ENCODE measurements at places on chromosomes 2 and 18. TPM values are rescaled to one million over a fixed set of nuclear protein-coding genes. Genes with fewer than 3 reads are reported as not detected.

GRCh38 chr2:226755631-226756030 lies 44.0 kb downstream of the IRS1 start:
- no peak for DNase-seq

- no peak for DNase-seq
Observed at GRCh38 chr2:55771612-55772011, 78.0 kb upstream of the PNPT1 start.

DNA sequence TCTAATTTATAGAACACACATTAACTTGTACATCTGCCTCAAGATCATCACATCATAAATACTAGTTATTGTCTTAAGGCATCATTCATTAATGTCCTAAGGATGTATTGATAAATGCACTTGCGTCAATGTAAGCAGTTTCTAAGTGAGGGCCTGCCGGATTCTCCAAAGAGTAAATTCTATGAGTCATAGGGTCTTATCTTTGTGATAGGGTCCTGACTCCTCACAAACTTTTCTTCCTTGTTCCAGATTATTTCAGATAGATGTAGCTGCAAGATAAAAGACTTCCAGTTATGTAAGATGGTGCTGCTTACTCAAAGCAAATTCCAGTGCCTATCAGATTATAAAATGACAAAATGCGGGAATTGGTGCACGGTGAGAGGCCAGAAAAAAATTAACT lies 315.0 kb upstream of the SLC39A10 start:
- DNase-seq, result no peak

DNA sequence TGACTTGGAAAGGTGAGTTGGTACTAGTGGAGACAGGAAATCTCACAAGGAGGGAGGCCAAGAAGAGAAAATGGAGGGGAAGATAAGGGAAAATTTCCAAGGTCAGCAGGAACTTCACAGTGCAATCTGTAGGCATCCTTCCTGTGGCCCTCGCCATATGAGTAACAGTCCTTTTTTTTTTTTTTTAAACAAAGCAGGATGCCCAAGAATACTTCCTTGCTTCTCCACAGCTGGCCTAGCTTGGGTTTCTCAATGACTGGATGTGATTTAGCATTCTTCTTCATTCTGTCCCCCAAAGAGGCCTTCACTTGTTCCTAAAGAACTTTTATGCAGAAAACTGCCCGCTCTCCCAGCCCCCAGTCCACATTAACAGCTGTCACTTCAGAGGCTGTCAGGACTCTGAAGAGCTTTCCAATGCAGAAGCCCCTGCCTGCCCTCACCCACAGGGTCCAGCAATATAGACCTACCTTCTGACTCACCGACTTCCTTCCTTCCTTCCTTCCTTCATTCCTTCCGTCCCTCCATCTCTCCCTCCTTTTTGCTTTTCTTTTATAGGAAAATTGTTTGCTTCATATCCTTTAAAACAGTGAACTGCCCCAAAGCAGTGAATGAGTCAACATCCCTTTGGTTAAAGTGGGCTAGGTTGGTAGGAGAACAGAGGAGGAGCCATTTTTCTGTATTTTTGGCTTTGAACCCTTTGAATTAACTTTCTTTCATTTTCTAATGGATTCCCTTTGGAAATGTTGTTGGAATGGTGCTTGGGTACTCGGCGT lies 172.0 kb downstream of the MGAT5 start:
- DNase-seq, result no peak

- no peak for DNase-seq
Observed at GRCh38 chr2:11667194-11667593, 2.8 kb downstream of the NTSR2 start.

GRCh38 chr2:43259512-43259911 lies 33.1 kb upstream of the ZFP36L2 start:
- DNase-seq, result no peak

DNA sequence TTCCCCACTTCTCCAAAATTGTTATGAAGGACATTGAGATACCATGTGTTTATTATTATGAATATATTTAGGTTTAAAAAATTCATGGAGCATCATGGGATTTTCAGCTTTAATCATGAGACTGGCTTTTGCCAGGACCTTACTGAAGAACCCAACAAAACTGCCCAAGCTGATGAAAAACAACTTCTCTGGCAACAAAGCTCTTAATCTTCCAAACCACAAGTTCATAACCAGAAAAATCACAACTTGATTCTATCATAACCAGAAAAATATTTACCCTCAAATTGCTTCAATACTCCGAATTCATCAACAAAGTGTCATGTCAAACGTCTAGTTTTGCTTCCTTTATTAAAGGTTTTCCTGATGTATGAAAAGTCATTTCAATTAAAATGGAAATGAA lies 971.8 kb upstream of the ACVR2A start:
- no peak for DNase-seq

GRCh38 chr2:162333968-162334367 lies 10.0 kb upstream of the GCA start:
- DNase-seq, result peak; percentile 62

DNA sequence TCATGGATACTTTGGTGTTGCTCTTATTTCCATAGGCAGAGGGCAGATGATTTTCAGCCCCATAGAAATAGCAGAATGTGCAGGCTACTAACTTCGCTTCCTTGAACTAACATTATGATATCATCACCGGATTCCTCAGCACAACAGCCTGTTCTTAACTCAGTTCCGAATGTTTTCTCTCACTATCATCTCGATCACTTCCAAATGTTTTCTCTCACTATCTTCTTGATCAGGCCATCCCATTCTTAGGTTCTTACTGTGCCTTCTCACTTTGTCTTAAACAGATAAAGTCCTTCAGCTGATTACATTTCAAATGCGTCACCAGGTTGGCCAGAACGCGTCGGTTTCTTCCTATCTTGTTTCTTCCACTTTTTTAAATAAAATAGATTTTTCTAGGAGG lies 11.4 kb upstream of the MBD2 start:
- no peak for DNase-seq

GRCh38 chr2:237488295-237488694 lies 1.2 kb downstream of the MLPH start:
- DNase-seq, result no peak

DNA sequence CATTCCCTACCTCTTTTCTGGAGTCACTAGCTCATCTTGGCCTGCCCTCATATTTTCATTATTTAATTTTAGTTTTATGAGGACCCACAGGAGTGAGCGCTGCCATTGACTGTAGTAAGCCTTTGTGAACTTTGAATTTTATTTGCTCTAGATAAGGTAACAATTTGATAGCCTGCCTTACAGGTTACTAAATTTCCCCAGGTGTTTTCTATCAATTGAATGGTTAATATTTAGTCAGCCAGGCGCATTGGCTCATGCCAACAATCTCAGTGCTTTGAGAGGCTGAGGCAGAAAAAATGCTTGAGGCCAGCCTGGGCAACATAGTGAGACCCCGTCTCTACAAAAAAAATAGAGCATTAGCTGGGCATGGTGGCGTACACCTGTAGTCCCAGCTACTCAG lies 50.2 kb downstream of the DAW1 start:
- DNase-seq, result no peak

DNA sequence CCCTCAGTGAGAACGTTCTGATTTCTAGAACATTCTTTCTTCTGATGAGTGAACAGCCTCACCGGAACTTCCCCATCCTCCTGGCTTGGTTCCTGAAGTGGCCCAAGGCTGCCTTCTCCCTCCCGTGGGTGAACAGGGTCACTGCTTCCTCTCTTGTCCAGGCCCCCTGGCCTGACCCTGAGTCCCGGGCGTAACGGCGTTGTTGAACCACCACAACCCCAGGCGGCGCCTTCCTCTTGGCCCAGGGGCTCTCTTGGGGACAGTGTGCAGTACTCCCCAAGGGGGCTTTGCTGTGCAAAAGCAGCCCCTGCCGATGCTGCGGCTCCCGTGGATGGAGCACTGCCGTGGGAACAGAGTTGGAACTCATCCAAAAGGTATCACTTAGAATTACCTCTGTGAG lies 147.2 kb downstream of the TSN start:
- DNase-seq, result no peak

DNA sequence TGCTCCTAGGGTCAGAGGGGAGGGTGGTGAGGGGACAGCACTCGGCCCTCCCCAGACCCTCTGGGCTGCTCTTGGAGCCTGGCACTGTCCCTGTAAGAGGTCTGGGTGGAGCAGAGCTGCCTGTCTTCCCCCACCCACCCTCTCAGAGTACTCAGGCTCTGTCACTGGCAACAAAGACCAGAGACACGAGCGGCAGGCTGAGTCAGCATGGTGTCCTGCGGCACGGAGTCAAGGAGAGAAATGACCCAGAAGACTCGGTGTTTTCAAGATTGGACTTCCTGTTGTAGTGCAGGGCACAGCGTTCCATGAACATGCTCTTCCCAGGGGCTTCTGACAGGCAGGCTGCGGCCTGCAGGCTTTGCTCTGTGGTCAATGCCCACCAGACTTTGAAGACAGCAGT lies 19.9 kb downstream of the SIGLEC15 start:
- no peak for DNase-seq

DNA sequence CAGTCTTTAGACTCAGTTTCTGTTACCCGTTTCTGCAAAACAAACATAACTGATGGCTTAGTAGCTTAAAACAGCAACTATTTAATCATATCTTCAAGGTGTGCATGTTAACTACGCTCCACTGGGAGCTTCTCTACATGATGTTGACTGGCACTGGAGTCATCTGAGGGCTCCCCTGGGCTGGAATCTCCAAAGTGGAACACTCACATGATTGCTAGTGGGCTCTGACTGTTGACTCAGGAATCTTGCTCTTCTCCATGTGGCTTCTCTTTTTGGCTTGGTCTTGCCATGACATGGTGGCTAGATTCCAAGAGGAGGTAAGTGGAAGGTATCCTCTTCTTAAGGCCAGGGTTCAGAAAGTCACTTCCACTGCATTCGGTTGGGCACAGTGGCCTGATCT lies 160.8 kb downstream of the PMAIP1 start:
- no peak for DNase-seq

DNA sequence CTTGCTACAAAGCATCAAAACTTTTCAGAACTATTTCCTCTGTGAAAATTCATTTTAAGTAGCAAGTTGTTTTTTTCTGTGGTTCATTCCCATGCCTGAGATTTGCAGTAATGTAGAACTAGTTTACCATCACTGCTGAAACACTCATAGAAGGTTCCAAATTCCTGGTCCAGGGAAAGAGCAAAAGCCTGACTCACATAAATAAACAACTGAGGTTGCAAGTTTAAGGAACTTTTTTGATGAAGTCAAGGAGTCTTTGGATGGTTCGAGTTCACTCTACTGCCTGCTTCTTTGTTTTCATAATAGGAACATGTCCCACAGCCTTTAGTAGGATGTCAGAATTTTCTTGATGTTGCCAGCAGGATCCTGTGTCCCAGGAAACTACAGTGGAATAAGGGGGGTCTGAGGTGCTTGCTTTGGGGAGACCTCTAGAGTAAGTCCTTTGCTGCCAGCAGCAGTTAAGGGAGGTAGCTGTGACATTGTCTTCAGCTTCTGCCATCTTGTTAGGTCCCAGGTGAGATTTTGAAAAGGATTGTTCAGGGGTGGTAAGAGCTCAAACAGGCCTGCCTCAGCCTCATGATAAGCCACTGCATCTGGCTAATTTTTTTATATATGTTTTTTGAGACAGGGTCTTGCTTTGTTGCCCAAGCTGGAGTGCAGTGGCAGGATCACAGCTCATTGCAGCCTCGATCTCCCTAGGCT lies 43.9 kb downstream of the ACSL3 start:
- DNase-seq, result no peak

- DNase-seq, result no peak
Observed at GRCh38 chr2:235512699-235513053, 18.8 kb downstream of the AGAP1 start.

DNA sequence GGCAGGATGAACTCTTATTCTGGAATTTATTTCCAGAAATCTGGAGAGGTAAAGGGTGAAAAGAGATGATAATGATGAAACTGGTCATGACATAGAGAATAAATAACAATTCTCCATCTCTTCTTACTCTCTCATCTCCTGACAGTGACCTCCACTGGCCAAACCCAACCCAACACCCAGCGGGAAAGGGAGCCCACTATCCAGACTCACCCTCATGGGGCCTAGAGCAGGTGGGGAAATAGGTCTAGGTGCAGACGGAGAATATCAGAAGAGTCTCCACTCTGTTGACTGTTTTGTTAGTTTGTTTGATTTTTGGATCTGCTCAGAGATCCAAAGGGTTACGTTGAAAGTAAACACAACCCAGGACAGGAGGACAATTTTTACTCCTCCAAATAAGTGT lies 263.2 kb upstream of the PARD3B start:
- no peak for DNase-seq

GRCh38 chr2:1900732-1901131 lies 156.4 kb upstream of the PXDN start:
- DNase-seq, result no peak

DNA sequence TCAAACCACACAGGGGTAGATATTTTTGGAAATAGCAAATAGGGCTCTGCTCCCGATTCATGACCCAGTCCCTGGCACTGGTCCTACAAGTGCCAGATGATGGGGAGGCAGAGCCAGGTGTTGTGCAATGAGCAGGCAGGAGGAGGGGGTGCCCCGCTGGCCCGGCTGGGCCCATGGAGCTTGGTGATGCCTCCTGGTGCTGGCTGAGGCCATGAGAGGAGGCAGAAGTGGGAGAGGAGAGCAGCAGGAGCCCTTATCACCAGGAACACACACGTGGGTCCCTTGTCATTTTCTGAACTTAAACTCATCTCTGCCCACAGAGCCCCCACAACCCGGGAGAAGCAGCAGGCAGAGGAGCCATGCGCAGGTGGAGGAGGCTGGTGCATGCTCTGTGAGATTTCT lies 90.5 kb upstream of the MAPK4 start:
- peak; percentile 47 for DNase-seq

DNA sequence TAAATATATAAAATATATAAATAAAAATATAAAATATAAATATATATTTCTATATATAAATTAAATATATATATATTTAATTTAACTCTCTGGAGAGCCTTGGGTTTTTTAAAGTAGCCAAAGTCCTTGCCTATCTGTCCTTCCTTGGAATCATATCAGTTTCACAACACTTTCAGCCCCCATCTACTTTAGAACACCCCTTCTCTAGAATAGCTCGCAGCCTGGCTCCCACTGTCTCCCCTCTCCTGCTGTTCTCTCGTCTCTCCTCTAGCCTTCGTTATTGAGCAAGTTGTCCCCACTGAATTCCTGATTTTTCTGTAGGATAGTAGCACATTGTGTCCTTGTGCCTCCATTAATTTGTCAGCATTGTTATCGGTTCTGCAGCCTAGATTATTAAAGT lies 677.0 kb downstream of the RNF144A start:
- no peak for DNase-seq

- DNase-seq, result no peak
Observed at GRCh38 chr2:7355781-7356180, 438.6 kb downstream of the RNF144A start.

PLA2R1 gene
- total RNA-seq, result 9.9 TPM

SKA1 gene
- 0.36 TPM for total RNA-seq

CYP26B1 gene
- total RNA-seq, result 16.6 TPM

ZNF396 gene
- total RNA-seq, result 3.4 TPM
